Effector CD4-positive, alpha-beta T cell (primary cell): ENCODE measurements at places on chromosomes 4 and X.

DNA sequence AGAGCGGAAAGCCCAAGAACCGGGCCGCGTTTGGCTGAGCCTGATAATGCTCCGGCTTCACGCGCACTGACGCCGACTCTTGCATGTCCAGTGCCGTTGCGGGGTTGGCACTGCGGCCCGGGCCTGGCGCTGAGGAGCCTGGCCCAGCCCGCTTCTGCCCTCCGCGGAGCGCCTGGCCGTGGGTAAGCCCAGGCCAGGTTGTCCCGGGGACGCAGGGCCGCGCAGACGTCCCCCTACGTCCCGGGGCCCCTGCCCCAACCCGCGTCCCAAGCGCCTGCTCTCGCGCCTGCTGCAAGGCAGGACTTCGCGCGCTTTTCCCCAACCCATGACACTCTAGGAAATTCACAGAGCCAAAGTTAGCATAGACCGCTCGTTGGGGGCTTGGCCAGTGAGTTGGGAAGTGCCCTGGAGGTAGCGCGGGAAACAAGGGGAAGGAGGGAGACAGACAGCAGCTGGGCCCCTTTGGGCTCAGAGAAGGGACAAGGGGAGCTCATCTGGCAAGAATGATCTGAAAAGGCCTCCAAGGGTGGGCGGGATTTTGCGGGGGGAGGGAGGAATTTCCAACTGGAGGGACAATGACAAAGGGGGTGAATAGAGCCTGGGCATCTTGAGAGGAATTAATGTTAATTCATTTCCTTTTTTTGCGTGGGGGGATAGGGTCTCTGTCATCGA lies 665 bp upstream of the LRPAP1 start:
- no peak for DNase-seq

GRCh38 chr4:157372154-157372553 lies 151.6 kb downstream of the GRIA2 start:
- DNase-seq: no peak

DNA sequence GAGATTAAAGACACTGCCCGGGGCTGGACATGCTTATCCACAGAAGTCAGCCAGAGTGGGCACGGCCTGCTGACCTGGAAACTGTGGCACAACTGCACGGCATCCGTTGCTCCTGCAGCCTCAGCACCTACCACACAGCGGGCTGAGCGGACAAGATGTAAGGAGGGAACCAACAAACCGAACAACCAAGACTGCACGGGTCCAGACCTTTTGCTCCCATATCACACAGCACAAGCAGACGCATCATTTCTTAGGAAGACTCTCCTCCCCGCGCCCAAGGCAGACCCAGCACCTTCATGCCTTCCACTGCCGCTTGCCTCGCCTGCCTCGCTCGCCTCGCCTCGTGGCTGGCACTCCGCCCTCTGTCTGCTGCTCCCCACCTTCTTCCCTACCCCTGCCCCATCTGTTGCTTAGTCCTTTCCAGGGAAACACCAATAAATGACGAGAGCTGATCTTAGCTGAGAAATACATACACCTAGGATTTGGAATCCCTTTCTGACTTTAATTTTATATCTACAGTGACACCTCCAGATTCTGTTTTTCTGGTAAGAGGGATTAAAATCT lies 79.0 kb downstream of the AFAP1 start:
- DNase-seq: no peak

GRCh38 chr4:113884655-113885054 lies 94.8 kb downstream of the ARSJ start:
- DNase-seq: no peak

DNA sequence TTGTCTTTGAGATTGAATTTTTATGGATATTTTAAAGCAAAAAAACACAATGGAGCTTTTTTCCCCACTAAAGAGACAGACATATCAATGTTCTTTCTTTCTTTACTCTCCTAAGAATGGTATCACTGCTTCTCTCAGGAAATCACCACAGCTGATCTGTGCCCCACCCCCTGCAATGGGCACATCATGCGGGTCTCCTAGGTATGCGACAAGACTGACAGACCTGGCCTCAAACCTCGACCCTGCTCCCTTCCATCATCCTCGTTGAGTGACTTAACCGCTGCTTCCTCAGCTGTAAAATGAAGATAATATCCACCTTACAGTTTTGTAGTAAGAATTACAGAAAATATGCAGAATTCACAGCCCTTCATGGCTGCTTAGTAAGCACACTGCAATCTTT lies 58.3 kb downstream of the LEF1 start:
- no peak for DNase-seq

DNA sequence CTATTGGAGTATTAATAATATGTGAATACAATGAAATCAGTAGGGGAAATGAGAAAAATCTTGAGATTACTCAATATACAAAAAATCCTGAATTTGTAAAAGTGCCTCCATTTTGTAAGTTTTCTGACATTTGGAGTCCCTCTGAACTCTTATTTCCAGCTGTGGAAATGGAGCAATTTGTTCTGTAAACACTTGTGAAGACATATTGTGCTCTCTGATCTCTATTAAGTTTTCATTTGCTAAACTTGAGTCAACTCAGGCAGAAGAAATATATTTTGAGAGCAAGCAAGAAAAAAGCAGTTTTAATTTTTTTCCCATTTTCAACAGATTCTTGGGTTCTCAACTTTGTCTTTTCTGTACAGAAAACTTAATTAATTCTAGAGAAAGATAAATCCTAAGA lies 51.4 kb upstream of the PCDH18 start:
- DNase-seq: no peak

DNA sequence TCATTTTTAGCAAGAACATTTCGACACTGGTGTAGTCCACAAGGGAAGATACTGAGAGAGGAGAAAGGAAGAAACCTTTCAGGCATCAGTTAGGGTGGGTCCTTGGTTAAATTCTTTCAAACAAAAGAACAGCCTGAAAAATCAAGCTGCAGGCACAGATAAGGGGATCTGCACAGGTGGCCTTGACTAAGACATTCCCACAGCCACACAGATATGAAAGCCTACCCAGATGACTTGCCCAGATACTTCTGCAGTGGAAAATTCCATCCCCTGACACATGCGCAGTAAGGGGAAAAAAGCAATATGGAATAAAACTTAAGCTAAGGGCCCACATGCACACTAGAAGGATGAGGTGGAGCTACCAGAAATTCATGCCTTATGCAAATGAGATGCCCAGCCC lies 8.9 kb upstream of the TMEM165 start:
- no peak for DNase-seq

DNA sequence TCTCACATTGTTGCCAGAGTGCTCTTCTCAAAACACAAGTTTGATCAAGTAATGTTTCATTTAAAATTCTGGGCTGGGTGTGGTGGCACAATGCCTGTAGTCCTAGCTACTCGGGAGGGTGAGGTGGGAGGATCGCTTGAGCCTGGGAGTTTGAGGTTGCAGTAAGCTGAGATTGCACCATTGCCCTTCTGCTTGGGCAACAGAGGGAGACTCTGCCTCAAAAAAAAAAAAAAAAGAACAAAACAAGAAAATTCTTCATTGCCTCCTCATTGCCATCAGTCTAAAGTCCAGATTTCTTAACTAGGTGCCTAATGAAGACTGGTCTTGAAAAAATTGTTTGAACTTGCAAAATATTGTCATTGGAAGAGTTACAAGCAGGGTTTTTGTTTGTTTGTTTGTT lies 120.1 kb downstream of the MFAP3L start:
- DNase-seq: no peak

DNA sequence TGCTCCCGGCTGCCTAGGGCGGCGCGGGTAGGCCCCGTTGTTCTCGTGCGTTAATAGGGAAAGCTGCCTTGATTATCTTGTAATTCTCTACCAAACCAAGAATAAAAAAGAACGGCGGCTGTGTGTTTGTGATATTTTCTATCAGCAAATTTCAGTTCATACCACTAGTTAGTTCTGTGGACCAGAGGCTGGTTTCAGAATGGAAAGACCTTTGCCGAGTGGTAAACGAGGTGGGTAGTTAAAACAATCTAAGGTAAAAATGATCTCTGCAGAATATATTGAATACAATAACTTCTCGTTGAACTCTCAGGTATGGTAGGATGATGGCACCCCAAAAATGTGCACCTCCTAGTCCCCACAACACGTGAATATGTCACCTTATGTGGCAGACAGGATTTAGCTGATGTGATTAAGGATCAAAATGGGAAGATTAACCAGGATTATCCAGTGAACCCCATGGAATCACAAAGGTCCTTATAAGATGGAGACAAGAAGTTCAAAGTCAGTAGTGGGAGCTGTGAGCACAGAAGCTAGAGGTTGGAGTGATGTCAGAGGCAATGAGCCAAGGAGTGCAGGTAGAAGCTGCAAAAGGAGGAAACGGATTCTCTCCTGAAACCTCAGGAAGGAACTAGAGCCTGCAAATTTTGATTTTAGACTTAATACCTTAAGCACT lies 574 bp upstream of the CFAP97 start:
- DNase-seq: no peak

GRCh38 chr4:108365551-108365950 lies 196.8 kb upstream of the LEF1 start:
- DNase-seq: no peak

DNA sequence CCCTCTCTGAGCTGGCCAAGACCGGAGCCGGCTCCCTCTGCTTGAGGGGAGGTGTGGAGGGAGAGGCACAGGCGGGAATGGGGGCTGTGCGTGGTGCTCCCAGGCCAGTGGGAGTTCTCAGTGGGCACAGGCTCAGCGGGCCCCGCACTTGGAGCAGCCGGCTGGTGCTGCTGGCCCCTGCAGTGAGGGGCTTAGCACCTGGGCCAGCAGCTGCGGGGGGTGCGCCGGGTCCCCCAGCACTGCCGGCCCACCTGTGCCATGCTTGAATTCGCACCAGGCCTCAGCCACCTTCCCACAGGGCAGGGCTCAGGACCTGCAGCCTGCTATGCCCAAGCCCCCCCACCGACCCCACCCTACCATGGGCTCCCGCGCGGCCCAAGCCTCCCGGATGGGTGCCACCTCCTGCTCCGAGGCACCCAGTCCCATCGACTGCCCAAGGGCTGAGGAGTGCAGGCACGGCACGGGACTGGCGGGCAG lies 602.5 kb downstream of the KCTD8 start:
- no peak for DNase-seq

- no peak for DNase-seq
These were observed 35.4 kb upstream of the ENPP6 start for GRCh38 chr4:184253072-184253420.

- DNase-seq: no peak
These were observed 1.5 kb upstream of the NEIL3 start for GRCh38 chr4:177308125-177308524.

DNA sequence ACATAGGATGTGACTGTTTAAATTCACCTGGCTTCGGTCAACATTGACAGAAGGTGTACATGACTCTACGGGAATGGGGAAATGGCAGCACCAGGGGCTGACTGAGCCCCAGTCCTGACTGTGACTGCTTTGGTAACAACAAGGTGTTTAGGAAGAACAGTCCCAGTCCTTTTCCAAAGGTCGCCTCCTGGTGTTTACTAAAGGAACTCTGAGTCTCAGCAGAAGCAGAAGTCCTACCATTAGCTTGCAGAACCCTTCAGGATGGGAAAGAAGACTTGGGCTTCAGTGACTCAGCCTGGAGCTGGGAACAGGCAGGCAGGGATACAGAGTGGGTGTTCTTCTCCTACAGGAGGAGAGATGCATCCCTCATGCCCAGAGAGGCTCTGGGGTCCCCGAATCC lies 103.3 kb downstream of the MGST2 start:
- no peak for DNase-seq

- no peak for DNase-seq
These were observed 1093.0 kb upstream of the TENM3 start for GRCh38 chr4:181150191-181150590.

GRCh38 chrX:23664496-23664895 lies 2.8 kb upstream of the PRDX4 start:
- DNase-seq: no peak

- no peak for DNase-seq
These were observed 122.9 kb downstream of the C4orf33 start for GRCh38 chr4:129218897-129219296.

- DNase-seq: no peak
These were observed 194.0 kb upstream of the NUDT6 start for GRCh38 chr4:123116412-123116811.

DNA sequence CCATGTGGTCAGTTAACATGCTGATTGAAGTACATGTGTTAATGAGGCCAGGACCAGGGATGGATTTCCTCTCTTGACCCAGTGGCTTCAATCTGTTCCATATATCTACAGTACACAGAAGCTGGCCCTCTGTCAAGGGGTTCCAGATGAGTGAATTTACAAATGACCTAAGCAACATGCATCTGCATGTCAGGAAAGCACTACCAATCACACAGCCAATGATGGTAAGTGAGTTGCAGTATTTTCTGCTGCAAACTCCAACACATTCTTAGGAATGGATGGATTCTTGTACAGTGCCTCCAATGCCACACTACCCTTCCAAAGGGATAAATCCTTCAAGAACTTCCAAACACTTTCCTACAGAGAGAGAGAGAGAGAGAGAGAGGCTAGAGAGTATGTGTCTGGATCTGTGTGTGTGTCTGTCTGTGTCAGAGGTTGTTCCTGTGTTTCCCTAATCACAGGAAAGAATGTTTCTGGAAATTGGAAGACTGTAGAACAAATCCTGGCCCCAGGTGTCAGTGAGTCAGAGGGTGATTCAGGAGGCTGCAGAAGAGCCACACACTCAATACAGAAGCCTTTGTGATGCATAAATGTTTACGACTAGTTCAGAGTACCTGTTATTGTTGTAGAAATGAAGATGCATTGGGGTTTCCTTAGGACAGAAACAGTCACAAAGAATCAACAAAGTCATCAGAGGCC lies 107.5 kb downstream of the GUCY2F start:
- no peak for DNase-seq

DNA sequence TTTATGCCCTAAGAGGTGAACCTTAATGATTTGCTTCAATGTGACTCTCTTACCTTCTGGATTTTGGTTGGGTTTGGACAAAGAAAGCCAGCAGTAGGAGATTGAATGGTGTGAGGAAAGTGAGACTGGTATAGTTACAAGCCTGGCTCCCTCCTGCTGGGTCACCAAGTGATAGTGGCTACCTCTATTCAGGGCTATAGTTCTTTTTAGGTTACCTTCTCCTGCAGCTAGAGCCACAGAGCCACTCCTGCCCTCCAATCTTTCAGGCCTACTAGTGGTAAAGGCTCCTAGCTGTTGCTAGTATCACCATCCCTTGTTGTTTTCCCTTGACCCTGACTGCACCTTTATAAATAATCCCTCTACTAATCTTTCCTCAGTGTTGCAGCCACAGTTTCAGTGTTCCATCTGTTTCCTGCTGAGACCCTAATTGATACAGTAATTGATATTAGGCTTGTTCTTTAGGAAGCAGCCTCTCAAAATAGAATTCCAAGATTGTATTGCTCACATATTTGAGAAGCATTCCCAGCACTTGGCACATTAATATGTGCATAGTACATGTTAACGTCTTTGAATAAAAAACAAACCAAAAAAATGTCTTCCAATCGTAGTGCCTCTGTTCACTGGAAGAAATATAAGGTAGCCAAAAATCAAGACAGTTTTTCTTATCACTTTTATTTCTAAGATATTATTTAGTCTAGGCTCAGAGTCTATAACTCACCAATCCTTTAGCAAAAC lies 82.3 kb downstream of the SRPX start:
- DNase-seq: no peak
